ENCODE measurements at places on chromosomes 12 and 14.

- DNase-seq, result no peak
These were observed 1.1 kb downstream of the BRI3BP start for GRCh38 chr12:124994437-124994975.

DNA sequence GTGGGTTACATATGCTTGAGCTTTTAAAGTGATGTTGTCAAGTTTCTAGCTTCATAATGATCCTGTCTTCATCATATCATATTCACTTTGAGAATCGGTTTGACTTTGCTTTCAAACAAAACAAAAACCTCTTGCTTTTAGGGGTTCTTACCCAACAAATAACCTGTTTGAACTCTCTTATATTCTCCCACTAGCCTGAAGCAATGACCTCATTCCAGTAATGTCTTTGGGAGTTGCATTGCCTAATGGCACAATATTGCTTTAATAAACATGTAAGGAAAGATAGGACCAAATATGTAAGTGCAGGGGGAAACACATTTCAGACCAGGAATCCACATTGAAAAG lies 27.7 kb downstream of the WBP11 start:
- DNase-seq, result no peak

DNA sequence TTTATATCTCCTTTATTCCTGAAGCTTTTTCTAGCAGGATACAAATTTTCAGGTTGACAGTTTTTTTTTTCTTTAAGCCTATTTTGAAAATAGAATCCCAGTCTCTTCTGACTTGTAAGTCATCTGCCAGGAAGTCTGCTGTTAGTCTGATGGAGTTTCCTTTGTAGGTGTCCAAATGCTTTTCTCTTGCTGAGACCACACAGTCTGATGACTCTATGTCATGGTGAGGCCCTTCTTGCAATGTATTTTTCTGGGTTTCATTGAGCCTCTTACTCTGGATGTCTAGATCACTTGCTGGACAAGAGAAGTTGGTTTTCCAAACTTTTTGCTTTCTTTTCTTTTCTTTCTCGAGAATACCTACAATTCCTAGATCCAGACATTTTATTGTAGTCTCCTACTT lies 30.6 kb downstream of the USP15 start:
- no peak for DNase-seq

DNA sequence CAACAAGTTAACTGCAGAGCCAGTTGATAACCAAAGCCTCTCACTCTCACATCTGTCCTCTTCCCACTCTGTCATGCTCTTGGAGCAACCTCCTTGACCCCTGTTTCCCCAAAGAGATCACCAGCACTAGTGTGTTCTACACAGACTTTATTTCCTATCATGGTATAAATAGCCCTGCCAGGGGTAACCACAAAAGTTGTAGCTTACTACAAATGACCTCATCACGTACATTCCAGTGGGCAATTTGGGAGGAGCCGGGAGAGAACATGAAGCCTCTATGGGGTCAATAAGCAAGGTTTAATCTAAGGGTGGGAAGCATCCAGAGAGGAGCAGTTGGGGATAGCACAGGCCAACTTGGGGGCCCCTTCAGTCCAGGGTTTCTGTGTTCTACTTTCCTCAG lies 186.5 kb downstream of the KCNA5 start:
- peak; percentile 51 for DNase-seq

- no peak for DNase-seq
These were observed 89.7 kb downstream of the RFX4 start for GRCh38 chr12:106672314-106673025.

DNA sequence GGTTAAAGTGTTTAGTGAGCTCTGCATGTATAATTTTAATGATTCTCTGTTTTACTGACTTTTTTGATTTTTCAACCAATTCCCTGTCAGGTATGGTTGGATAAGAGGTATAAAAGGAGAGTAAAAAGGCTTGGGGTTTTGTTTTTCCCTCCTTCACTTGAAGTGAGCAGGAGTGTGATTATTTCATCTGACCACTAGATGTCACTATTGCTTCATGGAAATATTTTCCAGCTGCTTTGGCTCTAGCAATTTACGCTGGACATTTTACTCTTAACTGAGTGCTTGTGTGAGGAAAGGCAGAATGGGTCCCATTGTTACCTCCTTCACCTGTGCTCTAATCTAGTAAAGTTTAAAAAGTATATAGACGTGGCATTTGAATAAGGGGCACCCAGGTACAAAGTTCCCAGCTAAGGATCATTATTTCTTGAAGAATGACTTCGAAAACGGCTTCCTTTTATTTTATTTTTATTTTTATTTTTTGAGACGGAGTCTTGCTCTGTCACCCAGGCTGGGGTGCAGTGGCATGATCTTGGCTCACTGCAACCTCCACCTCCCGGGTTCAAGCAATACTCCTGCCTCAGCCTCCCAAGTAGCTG lies 66.5 kb downstream of the TBC1D30 start:
- DNase-seq, result no peak

- DNase-seq, result no peak
These were observed 879.2 kb downstream of the AACS start for GRCh38 chr12:125944446-125944845.

DNA sequence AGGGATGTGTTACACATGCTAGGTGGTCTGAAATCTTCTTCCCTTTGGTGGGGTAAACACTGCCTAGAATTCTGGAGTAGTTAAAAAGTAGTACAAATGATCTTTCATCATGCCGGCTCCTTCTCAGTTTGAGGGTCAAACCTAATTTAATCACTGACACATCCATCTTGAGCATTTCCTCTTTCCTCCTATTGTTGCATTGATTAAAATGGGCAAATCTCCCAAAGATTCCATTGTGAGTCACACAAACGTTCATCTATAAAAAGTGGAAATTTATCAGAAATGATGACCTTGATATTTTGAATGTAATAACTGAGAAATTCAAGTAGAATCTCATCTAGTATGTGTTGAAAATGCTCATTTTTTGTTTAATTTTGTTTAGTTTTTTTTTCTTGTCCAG lies 996.0 kb downstream of the NRXN3 start:
- no peak for DNase-seq

GRCh38 chr12:68450947-68451260 lies 118.7 kb upstream of the MDM1 start:
- no peak for DNase-seq

DNA sequence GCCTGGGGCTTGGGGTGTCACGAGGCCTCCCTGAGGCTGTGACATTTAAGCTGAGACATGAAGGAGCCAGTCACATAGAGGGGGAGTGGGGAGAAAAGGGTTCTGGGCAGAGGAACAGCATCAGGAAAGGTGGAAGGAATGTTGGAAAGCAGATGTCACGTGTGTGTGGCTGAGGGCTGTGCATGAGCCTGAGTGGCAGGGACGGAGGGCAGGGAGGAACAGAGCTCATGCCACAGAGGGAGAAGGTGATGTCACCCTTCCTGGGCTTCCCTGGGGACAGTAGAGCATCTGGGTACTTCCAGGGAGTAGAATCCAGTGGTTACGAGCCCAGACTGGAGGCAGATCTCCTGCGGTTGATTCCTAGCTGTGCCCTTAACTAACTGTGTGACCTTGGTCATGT lies 32.0 kb upstream of the JDP2 start:
- DNase-seq, result no peak

DNA sequence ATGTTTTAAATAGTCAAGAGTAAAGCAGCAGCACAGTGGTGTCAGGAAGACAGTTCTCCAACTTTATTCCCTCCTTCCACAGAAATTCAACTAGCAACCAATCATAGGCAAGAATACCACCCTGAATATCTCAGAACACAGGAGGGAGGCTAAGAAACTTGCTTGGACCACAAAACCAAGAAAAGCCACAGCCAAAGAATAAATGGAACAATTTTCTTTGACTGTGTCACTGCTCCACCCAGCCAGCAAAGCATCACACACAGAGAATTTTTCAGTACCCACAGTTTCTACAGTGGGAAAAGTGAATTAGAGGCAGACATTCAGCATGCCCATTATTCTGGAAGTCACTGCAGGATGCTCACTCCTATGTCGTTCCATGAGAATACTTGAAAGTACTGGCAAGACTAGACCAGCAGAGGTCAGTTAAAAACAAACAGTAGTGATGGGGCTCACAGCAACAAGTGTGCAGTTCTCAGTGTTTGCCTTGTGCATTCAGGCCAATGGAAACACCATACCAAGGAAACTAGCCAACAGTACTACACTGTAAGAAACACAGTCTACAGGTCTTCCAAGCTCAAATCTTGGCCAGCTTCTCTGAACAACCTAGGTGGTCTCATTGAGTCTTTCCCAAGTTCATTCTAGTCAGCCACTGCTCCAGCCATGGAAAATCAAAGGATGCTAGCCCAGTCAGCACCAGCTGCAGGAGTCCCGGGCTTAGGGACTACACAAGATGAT lies 56.8 kb upstream of the FOXG1 start:
- no peak for DNase-seq

DNA sequence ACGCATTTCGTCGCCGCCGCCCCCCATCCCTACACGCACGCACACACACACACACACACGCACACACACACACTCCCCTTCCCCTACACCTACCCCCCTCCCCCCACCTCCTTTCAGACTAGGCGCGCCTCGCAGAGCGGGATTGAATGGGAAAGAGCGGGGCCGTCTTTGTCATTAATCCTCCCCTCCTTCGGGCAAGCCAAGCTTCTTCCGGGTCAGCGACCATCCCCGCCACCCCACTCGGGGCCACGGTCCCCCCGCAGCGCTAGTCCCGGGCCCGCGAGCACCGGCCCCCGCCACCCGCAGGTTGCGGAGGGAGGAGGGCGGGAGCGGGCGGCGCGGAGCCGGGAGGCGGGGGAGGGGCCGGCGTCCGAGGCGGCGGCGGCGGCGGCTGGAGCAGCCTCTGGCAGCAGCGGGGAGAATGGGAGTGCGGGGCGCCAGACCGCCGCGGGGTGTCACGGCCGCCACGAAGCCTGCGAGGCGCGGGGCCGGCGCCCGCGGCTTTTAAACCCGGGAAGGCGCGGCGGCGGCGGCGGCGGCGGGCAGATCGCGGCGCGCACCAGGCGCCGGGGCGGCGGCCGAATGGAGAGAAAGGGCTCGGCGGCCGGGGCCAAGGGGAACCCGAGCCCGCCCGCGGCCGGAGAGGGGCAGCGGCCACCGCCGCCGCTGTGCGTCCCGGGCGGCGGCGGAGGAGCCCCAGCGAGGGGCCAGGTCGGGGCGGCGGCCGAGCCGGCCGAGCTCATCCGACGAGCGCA lies at the start of gene TTC9:
Gene TTC9 (plus strand): TSS at position 369 of the 755 bp plus-strand sequence. CDS start 214 bp downstream, at position 583.
- DNase-seq, result no peak

DNA sequence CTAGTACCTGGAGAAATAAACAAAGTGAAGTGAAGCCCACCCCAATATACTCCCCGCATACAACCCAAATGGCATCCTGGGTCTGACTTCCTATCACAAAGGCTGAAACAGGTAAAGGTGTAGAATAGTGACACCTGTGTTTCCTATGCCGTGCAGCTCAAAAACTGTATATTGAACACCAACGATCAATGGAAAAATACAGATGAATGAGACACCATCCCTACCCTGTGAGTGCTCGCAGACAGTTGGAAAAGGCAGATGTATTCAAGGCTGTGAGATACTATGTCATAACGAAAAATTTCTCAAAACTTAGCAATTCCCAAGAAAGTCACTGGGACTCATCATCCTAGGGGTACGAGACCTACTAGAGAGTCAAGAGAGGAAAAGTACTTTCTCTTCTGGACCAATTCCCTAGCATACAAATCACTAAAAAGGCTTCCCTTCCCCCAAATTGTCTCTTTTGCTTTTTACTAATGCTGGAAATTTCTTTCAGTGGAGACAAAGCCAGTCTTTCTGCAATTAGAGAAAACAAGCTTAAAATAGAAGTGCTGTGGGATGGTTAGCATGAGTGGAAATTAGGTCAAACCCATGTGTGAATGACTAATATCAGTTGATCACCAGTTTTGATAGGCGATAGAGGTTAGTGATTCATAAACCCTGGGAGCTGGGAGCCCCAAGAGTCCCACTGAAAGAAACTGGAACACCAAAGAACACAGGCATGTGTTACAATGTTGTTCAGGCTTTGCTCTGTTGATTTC lies 249.7 kb downstream of the SPTSSA start:
- no peak for DNase-seq

DNA sequence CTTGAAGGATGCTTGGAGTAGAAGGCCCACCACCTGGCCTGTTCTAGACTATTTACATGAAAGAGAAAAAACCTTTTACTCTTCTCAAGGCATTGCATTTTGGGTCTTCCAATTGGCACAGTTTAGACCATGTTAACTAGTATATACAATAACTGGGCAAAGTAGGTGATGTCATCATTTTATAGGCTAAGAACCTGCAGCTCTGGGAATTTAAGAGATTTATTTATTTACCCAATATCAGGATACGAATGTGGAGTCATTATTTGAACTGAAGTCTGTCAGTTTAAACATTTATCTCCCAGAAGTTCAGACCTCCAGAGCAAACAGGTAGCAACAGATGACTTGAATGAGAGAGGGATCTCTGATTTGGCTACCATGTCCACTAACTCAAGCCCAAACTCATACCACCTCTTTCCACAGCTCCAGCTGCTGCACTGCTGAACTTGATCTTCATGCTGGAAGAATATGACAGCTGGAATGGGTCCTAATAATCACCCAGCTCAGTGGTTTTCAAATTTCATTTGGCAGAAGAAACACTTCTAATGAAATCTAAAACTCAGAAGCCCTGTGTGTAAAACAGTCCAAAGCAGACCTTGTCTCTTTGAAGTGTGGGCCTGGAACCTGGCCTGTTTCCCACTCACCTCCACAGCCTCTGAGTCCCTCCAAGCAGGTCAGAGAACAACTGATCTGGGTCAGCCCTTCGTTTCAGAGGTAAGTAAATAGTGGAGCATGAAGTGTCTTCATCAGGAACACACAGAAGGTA lies 179.2 kb downstream of the EMP1 start:
- DNase-seq, result no peak

- DNase-seq, result no peak
These were observed 86.3 kb downstream of the KIF26A start for GRCh38 chr14:104224506-104225277.

DNA sequence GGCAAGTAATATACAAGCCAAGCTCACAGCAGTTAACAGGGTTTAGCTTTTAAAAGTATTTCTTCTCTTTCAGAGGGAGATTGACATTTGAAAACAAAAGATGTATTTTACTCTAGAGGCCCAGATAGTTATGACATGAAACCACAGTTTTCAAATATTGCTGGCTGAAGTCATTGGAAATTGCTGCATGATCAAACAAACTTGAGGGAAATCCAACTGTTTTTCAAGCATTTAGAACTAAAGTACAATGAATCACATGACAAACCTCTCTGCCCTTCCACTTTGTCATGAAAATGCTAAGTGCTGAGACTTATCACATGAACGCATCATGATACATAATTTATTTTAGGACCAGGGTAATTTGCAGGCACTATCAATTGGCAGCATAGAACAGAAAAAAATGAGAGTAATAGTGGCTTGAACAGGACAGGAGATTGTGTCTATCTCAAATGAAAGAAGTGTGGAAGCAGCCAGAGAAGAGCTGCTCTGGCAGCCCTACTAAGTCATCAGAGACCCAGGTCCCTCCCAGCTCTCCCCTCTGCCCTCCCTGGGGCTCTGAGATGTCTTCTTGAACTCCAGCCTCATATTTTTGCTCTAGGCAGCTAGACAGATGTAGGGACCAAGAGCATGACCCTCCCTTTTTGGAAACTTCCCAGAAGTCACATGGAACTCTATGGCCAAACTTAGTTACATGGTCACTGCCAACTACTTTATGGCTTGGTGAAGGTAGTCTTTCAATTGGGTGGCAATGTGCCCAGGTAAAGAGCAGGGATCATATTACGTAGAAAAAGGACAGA lies 90.1 kb upstream of the PELI2 start:
- DNase-seq, result no peak

- DNase-seq, result no peak
These were observed 161.3 kb downstream of the KITLG start for GRCh38 chr12:88418856-88419497.

- DNase-seq, result no peak
These were observed 83.1 kb downstream of the ANO6 start for GRCh38 chr12:45298721-45299692.
